Astrocyte (in vitro differentiated cells and primary cell): ENCODE measurements at places on chromosomes 3 and 15. TPM values are rescaled to one million over a fixed set of nuclear protein-coding genes. Genes with fewer than 3 reads are reported as not detected.

DNA sequence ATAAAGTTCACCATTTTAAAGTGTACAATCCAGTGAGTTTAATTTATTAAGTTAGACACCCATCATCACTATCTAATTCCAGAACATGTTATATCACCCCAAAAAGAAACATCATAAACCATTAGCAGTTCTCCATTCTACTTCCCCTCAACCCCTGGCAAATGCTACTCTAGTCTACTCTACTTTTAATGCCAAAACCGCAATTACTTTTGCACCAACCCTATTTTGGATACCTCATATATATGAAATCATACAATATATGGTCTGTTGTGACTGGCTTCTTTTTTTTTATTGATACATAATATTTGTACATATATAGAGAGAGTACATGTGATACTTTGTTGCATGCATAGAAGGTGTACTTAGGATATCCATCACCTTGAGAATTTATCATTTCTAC is 190.5 kb upstream of the RARB start:
- DNase-seq, result no peak

GRCh38 chr15:99042892-99043291 is 35.3 kb upstream of the PGPEP1L start:
- DNase-seq, result no peak

- DNase-seq, result peak; percentile 81
Observed at GRCh38 chr15:51879555-51879954, 50.1 kb downstream of the TMOD3 start.

DNA sequence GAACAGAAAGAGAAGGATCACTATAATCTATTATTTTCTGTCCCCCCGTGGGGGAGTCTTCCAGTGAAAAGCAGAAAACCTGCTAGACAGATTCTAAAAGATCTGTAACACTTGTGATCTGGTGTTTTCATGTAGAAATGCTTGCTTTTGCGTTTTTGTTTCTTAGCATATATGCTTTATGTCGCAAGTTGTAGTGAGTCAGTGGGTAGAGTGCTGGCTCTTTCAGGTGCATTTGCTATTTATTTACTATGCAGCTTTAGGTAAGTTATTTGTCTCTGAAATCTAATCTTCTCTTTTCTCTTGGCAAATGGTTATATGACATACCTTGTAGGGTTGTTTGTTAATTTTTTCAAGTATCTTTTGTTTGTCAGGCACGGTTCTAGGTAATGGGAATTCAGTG is 9.4 kb downstream of the AKAP13 start:
- DNase-seq, result no peak

GRCh38 chr15:90881181-90881977 is 2.9 kb upstream of the FES start:
- DNase-seq, result no peak

- no peak for DNase-seq
Observed at GRCh38 chr3:3334491-3334890, 155.0 kb upstream of the CRBN start.

DNA sequence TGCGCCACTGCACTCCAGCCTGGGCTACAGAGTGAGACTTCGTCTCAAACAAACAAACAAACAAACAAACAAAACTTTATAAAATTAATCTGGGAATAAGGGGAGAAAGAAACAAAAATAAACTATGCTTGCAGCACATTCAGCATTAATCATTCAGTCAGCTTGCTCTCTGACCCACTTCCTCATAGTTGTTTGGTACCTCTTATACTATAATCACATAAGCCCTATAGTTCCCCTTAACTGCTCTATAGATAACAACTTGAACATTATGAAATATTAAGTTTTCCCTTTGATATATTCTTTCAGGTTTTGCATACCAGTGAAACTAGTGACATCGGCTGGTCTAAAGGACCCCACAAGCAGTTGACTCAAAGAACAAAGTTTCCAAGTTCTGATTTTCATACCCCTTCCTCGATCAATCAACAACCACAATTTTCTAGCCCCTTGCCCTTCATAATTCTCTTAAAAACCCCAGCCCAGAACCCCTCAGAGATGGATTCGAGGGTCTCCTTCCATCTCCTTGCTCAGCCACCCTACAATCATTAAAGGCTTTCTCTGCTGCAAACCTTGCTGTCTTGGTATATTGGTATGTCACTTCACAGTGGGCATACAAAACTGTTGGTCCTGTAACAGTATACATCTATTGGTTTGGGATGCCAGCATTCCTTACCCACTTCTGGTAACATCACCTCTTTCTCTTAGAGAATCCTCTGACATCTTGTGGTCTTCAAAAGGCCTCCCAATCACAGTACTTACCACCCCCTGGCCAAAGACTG is 26.4 kb downstream of the BCL2L10 start:
- no peak for DNase-seq

DNA sequence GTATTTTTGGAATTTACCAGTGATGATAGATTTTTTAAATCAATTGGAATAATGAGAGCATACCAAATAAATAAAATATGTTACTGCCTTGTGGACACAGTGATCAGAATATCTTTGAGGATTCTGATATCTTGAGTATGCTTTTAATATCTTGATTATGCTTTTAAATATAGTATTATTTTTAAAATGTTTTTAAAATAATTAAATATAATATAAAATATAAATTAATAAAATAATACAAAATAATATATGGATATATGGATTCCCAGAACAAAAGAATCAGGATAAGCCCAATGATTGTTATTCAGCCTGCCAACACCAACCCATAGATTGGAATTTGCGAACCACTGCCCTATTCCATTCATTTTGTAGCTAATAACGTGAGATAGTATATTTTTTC is 91.9 kb upstream of the MLF1 start:
- DNase-seq, result no peak

GRCh38 chr15:64355348-64355943 is 527 bp downstream of the CSNK1G1 start:
- no peak for DNase-seq

DNA sequence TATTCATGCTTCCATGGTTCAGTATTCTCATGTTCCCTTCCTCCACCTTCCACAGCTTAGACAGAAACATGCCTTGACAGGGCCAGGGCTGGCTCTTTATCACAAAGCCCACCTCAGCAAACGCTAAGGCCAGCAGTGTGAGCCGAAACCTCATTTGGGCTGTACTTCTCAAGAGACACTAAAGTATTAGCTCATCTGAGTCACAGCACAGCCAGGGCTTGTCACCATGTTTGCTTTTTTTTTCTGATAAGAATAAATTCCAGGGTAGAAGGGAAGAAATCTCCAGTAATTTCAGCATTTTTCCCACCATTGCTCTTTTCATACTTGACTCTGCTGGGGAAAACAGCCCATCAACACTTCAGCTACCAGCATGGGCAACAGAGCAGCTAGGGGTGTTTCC is 95.4 kb downstream of the MYLK start:
- DNase-seq, result peak; percentile 63

DNA sequence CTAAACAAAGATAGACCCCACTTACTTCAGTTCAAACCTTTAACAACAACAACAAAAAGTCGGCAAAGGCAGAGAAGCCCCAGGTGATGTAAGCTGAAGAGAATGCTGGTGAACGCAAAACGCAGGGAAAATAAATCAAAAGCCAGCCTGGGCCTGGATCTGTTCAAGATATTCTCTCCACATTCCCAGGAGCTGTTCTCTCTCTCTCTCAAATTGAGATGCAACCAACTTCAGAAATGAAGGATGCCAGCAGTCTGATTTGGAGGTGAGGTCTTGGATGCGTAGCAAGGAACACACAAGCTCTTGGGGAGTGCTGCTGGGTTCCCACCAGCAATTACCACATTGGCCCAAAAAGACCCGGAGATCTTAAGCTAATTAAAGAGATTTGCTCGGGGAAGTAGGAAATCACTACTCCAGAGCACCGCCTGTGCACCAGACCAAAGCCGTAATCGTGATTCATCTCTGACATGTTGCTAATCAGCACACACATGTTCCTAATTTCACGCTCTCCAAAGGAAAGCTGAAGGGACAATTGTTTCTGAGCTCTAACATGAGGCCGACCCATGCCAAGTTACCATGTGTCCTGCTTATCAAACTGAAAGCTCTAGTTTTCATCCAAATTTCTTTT is 37.1 kb downstream of the IL17RD start:
- DNase-seq, result peak; percentile 81

DNA sequence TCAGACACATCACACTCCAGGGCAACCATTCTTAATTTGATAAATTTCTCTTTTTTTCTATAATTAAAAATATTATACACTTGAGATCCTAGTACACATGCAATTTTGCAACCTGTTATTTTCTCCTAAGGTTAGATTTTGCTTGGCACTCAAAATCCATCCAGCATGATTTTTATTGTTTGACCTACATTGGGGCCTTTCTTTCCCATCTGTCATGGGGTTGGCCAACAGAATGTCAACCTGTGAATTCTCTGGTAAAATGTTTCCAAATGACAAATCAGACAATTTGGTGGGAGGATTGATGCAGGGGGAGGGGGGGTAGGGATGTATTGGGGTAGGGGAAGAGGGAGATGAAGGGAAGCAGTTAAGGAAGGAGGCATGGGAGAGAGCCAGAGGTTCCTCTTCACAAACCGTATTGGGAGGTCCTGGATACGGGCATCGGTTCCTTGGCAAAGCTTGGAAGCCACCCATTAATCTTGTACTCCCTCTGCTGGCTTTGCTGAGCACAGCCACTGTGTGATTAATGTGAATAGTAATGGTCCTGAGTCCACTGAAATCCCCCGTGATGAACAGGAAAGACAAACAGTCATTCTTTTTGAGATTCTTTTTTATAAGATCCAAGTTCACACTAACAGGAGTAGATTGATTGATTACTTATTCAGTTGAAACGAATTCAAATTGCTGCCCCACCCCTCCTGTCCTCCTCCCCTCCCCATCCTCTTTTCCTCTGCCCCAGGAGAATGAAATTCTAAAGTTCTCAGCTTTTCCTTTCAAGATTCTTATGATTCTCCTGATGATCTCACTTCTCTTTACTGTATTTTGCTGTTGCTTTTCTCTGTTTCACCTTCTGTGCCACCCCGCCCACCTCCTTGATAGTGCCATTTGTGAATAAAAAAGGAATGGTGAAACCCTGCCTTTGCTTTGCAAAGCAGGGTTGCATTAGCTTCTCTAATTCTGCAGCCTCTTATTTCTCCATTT is 82.2 kb upstream of the SLC25A26 start:
- DNase-seq, result peak; percentile 48

- DNase-seq, result no peak
Observed at GRCh38 chr15:45328663-45329062, 49.7 kb downstream of the GATM start.

- no peak for DNase-seq
Observed at GRCh38 chr3:21515417-21515816, 235.6 kb downstream of the ZNF385D start.

The TSEN2 gene
- 9.7 TPM in 2 replicates for total RNA-seq

The DPPA2 gene
- 0.48 and 0.89 TPM in 2 replicates for total RNA-seq

The CNTN6 gene
- total RNA-seq, result 0.22 TPM in 1 of 2 replicates, not detected in the other

The NSMCE3 gene
- total RNA-seq, result 8.2 and 8.3 TPM in 2 replicates

The GOLGA6L7 gene
- not detected in 2 replicates for total RNA-seq

The FNDC3B gene
- total RNA-seq, result 327 and 332 TPM in 2 replicates

The ROBO2 gene
- total RNA-seq, result 1.4 and 1.5 TPM in 2 replicates

The CILP gene
- total RNA-seq, result 1.1 and 3.6 TPM in 2 replicates
